ENCODE measurements at places on chromosomes 6 and 20.
A peak's percentile ranks its signal among the peaks of the same experiment; 100 is the strongest.

DNA sequence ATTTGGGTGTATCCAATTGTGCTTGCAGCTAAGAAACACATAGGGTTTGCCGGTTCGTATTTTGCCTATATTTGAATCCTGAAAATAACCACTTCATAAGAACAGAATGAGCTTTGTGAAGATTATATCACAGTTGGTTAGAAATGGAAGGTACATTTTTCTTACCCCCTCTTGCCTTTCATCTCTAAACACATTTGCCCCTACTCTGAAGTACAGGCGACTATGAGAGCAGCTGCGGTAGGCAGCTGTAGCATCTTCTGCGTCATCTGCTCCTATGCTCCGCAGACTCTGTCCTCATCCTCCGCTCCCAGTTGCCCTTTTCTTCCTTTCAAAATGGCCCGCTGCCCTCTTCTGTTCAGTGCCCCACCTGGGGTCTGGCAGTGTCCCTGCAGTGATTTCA lies 47.6 kb upstream of the REV3L start:
- no peak for DNase-seq

DNA sequence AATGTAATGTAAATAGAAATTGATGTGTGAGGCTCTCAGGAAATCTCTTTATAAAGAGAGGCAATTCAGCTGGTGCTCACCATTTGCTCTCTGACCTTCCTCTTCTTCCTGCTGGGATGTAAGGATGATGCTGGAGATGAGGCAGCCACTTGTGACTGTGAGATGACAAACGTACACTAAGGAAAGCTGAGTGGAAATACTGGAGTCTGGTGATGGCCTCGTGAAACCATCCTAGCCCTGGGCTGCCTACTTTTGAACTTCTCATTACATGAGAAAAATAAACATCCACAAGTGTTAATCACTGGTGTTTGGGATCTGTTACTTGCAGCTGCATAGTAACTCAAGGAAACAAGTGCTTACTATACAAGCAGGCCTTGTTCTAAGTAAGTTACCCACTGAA lies 114.9 kb upstream of the NHSL1 start:
- no peak for DNase-seq

- DNase-seq, result peak; percentile 88
Measured at GRCh38 chr20:43963872-43964791, 49.5 kb downstream of the TOX2 start.

GRCh38 chr6:39778581-39779255 lies 13.5 kb upstream of the DAAM2 start:
- DNase-seq, result peak; percentile 37

GRCh38 chr20:11155156-11155756 lies 481.5 kb upstream of the JAG1 start:
- no peak for DNase-seq

DNA sequence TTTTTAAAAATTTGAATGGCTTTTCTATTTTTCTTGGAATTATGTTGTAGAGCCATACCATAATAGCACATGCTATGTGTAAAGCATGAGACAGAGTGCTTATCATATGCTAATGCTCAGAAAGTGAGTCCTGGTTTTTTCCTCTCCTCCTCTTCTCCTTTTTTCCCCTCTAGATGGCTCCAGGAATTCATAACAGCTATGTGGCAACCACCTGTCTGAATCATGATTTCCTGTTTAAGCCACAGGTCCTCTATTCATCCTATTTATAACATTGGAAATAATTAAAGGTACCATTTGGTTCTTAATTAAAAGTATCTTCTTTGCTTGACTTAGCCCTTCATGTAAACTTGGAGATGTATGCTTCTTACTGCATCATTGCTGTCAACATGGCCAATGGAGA lies 260.0 kb upstream of the MAP3K7 start:
- DNase-seq, result no peak

- no peak for DNase-seq
Measured at GRCh38 chr20:53833333-53834061, 236.9 kb downstream of the BCAS1 start.
